Fibroblast of skin of right quadriceps (primary cell): ENCODE measurements at places on chromosomes 11 and 22.

- DNase-seq, result no peak
Measured at GRCh38 chr11:47411884-47412746, 3.7 kb downstream of the SLC39A13 start.

DNA sequence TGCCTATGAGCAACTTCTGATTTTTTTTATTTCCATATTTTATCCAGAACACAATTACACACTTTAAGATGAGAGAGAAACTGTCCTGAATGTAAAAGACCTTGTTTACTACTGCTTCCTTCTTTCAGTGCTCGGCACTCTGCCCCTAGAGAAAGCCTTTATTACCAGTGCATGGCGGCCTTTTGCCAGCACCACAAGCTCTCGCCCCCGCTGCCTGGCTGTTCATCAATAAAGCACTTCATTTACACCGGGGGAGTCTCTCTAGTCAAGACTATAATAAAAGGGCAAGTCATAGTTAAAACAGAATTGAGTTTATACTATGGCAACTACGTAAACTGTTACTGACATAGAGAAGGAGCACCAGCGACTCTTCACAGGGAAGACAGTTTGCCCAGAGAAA, 259.5 kb downstream of the CADM1 start:
- DNase-seq, result no peak

DNA sequence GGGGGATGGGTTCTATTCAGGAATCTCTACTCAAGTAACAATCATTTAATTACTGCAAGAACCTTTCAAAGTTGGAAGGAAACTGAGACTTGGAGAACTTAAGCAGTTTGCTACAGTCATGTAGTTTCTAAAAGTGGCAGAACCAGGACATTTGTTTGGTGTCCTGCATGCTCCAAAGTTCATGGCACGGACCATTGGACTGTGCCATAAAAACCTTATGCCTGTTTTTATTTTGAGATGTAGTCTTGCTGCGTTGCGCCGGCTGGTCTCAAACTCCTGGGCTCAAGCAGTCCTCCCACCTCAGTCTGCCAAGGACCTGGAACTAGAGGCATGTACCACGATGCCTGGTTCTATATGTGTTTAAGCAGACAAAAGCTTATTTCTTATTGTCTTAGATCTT, 18.6 kb upstream of the AIFM3 start:
- DNase-seq, result no peak

DNA sequence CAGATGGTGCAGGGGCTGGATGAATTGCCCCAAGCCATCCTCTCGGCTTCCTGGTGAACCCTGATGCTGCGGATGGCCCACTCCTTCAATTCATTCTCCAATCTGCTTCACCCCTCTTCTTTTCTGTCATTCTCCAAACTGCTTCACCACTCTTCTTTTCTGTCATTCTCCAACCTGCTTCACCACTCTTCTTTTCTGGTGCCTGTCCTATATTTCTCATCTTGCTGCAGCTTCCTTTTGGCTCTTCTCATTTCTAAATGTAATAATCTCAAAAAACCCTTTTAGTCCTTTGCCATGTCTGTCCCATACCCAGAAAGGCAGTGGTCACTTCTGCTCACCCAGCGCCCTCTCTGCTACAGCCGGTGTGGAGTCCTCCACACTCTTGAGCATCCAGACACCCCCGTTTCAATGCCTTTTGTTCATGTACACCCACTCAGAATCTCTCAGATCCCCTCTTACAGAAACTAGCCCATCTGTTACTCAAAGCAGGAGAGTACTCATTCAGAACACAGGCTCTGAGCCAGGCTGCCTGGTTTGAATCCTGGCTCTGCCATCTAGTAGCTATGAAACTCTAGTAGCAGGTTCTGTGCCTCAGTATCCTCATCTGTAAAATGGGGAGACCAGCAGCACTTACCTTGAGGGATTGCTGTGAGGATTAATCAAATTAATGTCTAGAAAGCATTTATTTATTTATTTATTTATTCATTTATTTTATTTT, 14.9 kb downstream of the SERPIND1 start:
- DNase-seq, result no peak
